ENCODE measurements at places on chromosomes 1 and 21. TPM values are rescaled to one million over a fixed set of nuclear protein-coding genes. Genes with fewer than 3 reads are reported as not detected.

CELA2A gene
- 0.36 TPM for total RNA-seq

USH2A gene
- total RNA-seq = not detected

MTR gene
- total RNA-seq = 11.3 TPM

C8B gene
- total RNA-seq = not detected

IL10 gene
- 0.84 TPM for total RNA-seq

FALEC gene
- 1.6 TPM for total RNA-seq

PADI2 gene
- total RNA-seq = 0.92 TPM

IARS2 gene
- 52.9 TPM for total RNA-seq

ARHGEF10L gene
- 28.3 TPM for total RNA-seq

PBX1 gene
- total RNA-seq = 31.5 TPM

FLVCR1 gene
- total RNA-seq = 5.0 TPM

L1TD1 gene
- not detected for total RNA-seq

HHIPL2 gene
- total RNA-seq = 0.08 TPM

RHEX gene
- 0.48 TPM for total RNA-seq

GABRD gene
- 0.36 TPM for total RNA-seq

LMX1A gene
- 0.04 TPM for total RNA-seq

PGBD5 gene
- total RNA-seq = 6.4 TPM

SASS6 gene
- 2.9 TPM for total RNA-seq

PLA2G2F gene
- total RNA-seq = 0.04 TPM

F11R gene
- total RNA-seq = 137 TPM

DFFB gene
- total RNA-seq = 2.4 TPM

FCRL2 gene
- 0.56 TPM for total RNA-seq

GPR52 gene
- 0.56 TPM for total RNA-seq

PEX11B gene
- 31.6 TPM for total RNA-seq

TMPRSS15 gene
- not detected for total RNA-seq

B4GALT3 gene
- 17.7 TPM for total RNA-seq

FCGR2B gene
- 0.80 TPM for total RNA-seq

MRPS6 gene
- total RNA-seq = 31.0 TPM

RNU1-2 gene
- 6,387 TPM for total RNA-seq

SERINC2 gene
- 109 TPM for total RNA-seq

PADI3 gene
- 3.3 TPM for total RNA-seq

FMO5 gene
- 0.68 TPM for total RNA-seq

RNF186 gene
- 0.16 TPM for total RNA-seq

ZBTB7B gene
- 132 TPM for total RNA-seq

ZMYND12 gene
- total RNA-seq = 0.56 TPM

PLEKHA6 gene
- total RNA-seq = 11.1 TPM
